ENCODE measurements at places on chromosomes 13 and 19.

GRCh38 chr13:93872376-93872775 is 607.1 kb downstream of the DCT start:
- DNase-seq, result no peak

DNA sequence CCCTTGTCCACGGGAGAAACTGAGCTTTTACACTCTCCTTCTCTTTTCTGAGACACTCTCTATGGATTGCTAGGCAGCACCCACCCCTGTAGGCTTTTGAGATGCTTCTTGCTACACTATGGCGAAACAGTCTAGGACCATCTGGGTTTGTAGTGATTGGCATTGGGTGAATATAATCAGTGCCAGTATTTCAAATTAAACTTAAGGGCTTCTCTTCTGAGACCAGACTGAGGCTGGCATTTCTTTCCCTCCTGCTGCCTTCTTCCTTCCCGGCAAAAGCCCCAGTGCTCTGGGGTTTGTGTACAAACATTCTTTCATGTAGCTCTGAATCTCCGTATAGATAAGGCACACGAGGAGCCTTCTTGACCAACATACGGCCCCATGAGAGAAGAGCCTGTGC is 276.7 kb downstream of the SLC7A1 start:
- no peak for DNase-seq

- no peak for DNase-seq
Measured at GRCh38 chr13:77184455-77184854, 142.4 kb downstream of the MYCBP2 start.

DNA sequence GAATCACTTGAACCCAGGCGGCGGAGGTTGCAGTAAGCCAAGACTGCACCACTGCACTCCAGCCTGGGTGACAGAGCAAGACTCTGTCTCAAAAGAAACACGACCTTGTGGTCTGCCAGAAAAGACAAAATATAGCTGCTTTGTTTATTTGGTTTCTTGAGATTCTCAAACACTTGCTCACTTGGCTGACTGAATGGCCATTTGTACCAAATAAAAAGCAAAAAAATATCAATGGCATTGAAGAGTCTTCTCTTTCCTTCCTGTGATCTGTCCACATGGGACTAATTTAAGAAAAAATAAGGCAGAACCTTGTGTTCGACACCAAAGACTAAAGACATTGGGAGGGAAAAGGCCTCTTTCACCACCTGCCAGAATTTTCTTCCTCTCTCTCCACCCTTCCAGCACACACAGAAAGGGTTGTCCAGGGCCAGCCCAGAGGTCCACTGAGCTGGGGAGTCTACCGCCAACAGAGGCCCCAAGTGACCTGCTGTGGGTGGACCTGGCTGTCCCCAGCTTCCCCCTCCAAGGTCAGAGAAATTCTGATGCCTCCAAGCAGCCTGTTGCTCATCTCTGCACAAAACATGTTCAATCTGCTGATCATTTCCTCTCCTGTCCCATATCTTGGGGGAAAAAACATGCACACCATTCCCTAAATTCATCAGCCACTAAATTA is 5.9 kb downstream of the BRME1 start:
- DNase-seq, result no peak

- no peak for DNase-seq
Measured at GRCh38 chr19:10270180-10270615, 722 bp upstream of the ICAM1 start.

Data from breast epithelium (tissue), 4 donors.